Naive thymus-derived CD8-positive, alpha-beta T cell (primary cell): ENCODE measurements at places on chromosomes 1 and 21. TPM values are rescaled to one million over a fixed set of nuclear protein-coding genes. Genes with fewer than 3 reads are reported as not detected.

- DNase-seq = no peak
These were observed 149.9 kb upstream of the IGSF21 start for GRCh38 chr1:17957588-17958267.

- peak; percentile 88 for DNase-seq
These were observed at the start of gene RPS27 for GRCh38 chr1:153990468-153991150. TSS of gene RPS27 (plus strand) at chr1:153990762. CDS start at chr1:153990797, 35 bp downstream.

DNA sequence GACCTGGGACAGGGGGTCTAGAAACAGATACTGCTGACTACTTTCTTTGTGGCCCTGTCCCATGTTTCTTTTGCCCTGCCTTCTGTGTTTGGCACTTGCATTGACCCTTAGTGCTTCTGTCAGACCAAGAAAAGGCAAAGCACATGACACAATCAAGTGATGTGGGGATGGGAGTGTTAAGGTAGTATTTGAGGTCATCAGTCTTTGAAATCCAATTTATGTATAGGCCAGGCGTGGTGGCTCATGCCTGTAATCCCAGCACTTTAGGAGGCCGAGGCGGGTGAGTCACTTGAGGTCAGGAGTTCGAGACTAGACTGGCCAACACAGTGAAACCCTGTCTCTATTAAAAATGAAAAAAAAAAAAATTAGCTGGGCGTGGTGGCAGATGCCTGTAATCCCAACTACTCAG lies 26.0 kb downstream of the SERBP1 start:
- DNase-seq = no peak

- DNase-seq = no peak
These were observed 6.4 kb downstream of the SNRPE start for GRCh38 chr1:203867802-203868201.

DNA sequence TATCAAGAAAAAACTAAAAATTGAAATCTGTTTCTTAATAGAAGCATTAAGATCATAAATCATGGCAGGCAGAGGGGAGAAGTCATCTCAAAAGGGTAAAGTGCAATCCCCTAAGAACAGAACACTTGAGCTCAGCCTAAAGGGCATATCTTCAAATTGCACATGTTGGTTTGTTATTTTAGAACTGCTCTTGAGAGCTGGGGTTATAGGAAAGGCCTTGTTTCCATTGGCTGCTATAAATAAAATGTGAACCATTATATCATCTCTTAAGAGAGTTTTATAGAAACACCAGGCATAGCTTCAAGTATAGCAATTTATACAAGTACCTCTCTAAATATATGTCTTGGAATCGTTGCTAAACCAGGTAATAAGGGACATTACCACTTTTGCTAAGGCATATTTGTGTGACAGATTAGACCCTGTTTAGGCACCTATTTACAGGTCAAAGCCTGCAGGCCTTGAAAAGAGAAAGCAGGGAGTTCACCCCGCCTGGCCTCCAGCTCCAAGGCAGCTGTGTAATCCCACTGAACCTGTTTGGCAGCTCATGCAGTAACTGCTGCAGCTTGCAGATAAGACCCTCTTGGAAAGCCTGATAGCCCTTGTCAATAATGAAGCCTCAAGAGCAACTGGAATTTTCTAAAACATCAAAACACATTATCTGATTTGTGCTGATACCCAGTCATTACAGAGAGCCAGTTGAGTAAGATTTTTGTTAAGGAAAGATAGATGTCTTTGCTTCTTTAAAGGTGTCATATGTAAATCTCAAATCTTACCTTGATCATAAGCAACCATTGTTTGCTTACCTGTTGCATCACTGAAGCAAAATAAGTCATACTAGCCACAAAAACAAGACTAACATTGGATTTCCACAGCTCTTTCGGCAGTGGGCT lies 24.2 kb upstream of the SYDE2 start:
- no peak for DNase-seq

DNA sequence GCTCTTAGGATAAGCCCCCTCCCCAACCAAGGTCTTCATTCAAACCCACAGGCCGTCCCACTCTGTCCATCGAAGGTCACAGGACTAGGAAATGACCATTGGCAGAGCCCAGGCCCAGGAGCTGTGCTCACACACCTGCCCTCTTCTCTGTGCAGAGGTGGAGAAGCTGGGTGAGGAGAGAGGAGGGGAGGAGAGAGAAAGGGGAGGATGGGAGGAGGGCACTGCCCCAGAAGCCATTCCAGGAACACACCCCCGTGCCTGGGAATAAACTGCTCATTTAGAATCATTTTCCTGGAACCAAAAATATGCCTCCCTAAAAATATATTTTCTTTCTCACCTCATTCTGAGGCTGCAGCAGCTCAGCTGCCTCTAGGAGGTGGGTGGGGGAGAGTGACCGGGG lies 6.4 kb upstream of the SDC3 start:
- DNase-seq = no peak

DNA sequence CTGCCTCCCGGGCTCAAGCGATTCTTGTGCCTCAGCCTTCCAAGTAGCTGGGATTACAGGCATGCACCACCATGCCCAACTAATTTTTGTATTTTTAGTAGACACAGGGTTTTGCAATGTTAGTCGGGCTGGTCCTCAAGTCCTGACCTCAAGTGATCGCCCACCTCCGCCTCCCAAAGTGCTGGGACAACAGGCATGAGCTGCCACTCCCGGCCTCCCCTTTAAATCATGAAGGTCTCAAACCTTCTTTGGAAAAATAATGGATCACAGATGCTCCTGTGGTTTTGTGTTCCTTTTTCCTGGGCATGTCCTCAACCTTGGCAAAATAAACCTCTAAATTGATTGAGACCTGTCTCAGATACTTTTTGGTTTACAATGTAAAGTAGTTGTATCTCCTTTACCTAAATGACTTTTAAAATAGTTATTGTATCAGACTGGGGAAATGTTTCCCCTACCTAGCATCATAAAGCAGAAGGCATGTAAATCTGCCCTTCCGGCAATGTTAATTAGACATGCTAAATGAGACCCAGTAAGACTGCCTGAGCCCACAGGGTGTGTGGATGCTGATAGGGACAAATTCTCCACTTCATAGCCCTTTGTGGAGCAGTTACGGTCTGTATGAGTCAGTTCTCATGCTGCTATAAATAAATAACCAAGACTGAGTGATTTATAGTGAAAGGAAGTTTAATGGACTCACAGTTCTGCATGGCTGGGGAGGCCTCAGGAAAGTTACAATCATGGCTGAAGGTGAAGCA lies 27.8 kb downstream of the CBR1 start:
- DNase-seq = no peak

DNA sequence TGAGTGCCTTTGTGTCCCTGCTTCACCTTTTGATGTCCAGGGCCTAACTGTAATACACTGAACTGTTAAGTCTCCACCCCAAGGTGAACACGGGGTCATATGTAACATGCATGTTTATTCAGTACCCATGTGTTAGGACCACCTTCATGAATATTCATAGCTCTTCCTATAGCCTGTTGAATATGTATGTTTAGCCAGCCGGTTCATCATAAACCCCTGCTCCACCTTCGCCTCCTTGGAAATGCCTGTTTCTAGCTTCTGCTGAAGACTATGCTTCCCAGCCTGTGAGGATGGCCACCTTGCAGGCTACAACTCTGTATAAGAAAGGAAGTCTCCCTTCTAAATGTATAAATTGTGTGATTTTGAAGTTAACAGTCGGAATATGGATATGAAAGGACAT lies 69.3 kb downstream of the C1orf94 start:
- DNase-seq = no peak

DNA sequence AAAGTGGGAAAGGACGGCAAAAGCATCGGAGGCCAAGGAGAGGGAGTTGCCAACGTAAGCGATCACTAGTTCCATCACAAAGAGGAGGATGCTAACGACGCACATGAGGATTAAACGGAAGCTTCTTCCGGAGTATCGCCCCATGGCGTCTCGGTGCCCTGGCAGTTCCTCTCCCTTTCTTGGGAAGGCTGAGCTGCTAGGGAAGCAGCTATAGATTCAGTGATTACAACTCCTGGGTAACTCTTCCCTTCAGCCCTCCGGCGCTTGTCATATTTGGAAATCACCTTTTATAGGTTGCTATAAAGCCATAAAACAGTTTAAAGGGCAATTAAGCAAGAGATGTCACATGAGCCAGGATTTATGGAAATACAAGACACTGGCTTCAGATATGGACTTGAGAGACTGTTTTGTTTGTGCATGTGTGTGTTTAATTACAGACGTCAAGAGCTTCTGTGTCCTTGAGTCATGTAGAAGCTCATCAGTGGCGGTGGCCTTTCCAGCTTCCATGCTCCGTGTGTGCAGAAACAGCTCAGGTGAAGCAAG lies 30.6 kb upstream of the SLC30A10 start:
- no peak for DNase-seq

- no peak for DNase-seq
These were observed 87.6 kb upstream of the DUSP10 start for GRCh38 chr1:221829327-221830015.

DNA sequence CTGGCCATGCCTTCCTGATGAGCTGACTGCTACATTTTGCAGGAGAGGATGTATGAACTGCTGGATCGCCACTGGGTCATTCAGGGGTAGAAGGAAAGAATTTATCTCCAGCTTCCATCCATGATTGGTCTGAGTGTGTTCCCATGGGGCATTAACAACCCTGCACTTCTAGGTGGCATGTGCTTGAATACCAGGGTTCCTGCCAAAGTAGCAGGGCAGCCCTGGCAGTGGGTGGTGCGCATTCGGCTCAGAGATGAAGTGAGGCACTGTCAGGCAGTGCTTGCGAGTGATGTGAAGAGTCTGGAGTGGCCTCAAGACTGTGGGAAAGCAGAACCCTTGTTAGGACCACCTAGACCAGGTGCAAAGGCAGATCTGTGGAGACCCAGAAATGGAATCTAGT lies 294.9 kb downstream of the ASTN1 start:
- no peak for DNase-seq

GRCh38 chr21:42190486-42190863 lies 28.5 kb upstream of the ABCG1 start:
- DNase-seq = no peak

GRCh38 chr1:30879126-30879786 lies 29.3 kb downstream of the SDC3 start:
- DNase-seq = no peak

DNA sequence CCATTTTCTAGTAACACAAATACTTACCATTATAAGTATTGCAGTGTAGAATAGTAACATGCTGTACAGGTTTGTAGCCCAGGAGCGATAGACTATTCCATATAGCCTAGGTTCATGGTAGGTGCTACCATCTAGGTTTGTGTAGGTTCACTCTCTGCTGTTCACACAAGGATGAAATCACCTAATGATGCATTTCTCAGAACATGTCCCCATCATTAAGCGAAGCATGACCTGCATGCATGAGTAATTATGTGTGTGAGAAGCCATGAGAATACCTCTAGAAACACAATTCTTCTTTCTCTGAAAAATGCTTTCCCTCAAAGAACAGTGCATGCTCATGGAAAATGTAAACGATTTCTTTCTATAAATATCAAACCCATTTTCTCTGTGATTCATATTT lies 69.3 kb downstream of the NR5A2 start:
- DNase-seq = no peak

DNA sequence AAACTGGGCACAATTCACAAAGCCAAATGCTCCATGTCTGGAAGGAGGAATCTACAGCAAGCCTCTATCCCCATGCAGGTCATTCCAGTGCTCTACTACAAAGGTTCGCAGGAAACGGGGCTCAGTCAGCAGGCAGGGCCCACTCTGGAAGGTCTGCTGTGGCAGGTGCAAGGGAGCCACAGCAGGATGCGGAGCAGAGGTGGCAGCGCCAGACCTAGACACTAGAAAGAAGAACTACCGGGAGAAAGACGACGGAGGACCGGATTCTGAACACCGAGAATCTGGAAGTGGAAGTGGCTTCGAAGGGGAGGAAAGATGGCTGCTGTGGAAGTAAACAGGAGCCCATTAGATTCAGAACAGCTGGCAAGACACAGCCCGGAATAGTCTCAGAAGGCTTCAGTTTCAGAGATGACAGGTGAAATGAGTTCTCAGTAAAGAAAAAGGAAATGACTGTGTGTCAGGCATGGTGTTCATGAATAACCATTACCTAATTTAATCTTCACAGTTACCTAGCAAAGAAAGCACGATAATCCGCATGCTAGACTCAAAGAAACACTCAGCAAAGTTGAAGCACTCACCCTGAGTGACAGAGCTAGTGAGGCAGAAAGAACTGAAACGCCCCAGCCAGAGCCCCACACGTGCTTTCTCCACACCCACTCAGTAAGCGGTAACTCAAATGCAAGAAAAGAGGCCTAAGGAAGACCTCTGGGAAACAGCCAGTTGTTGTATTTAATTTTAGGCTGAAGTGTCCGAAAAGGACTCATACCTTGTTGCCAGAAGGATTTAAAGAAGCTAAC lies 21.4 kb downstream of the SETD4 start:
- no peak for DNase-seq

GRCh38 chr1:228208831-228209551 lies 1.1 kb downstream of the OBSCN start:
- no peak for DNase-seq

DNA sequence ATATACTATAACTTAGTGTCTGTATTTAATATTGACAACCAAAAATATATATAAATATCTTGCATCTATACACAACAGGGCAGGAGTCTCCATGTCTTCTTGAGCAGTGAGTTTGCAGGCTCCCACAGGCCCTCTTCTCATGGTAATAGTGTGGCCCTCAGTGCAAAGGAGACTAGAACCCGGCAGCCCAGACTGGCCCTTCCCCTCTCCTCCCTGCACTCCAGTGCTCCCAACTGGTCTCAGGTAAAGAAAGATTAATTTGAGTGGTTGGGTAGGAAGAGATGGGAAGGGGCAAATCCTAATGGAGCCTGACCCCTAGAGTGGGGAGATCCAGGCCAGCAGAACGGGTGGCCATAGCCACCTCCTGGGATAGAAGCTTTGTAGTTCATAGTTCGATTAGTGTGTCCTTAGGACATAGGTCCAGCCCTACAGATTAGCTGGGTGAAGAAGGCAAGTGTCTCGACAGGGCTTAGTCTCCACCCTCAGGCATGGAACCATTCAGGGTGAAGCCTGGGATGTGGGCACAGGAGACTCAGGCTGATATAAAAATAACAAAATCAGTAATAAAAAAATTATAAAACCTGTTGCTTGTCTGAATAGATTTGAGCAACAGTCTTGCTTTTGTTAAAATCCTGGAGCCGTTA lies 32.3 kb downstream of the SLC2A1 start:
- DNase-seq = no peak

DNA sequence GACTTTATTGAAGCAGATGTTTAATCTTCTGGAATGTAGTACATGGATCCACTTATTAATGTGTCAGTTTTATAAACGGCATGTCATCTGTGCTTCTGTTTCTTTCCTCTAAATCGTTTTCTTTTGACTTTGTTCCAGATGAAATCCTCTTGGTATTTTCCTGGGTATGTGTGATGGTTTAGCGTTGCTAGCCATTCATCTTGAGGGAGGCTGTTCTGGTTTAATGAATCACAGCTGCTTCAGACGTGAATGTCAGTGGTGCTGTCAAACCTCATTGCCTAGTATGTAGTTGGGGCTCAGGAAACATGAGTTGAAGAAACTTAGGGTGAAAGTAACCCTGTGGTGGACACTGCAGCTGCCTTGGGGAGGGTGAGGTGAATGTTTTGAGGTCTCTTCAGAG lies 33.2 kb downstream of the KCNK1 start:
- no peak for DNase-seq

GRCh38 chr1:115925467-115925866 lies 50.8 kb upstream of the SLC22A15 start:
- no peak for DNase-seq

KRTAP21-2 gene
- total RNA-seq = not detected

LCE6A gene
- total RNA-seq = not detected

SLC2A5 gene
- total RNA-seq = 0.55 TPM

RBM11 gene
- total RNA-seq = 14.6 TPM

OLIG1 gene
- total RNA-seq = not detected

ACOT11 gene
- total RNA-seq = 0.31 TPM

FHL3 gene
- total RNA-seq = 11.0 TPM

PLA2G2F gene
- total RNA-seq = not detected

OR14K1 gene
- not detected for total RNA-seq

THEM4 gene
- total RNA-seq = 154 TPM

GPR89B gene
- total RNA-seq = 36.6 TPM
